ENCODE measurements at places on chromosomes 11 and 22.
A peak's percentile ranks its signal among the peaks of the same experiment; 100 is the strongest.

DNA sequence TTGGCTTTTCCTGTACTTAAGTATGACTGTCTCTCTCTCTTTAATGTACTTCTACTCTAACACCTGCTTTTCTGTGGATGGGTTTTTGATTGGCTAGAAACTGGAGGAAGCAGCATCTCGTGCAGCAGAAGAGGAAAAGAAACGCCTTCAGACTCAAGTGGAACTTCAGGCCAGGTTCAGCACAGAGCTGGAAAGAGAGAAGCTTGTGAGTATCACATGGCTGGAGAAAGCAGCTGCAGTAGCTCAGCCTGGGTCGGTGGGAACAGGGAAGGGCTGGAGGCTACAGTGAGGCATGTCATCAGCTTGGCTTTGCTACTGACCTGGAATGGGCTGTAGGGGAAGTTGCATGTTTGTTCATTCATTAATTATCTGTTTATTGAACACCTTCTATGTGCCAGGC, 74.2 kb downstream of the SWAP70 start:
- no peak for DNase-seq

DNA sequence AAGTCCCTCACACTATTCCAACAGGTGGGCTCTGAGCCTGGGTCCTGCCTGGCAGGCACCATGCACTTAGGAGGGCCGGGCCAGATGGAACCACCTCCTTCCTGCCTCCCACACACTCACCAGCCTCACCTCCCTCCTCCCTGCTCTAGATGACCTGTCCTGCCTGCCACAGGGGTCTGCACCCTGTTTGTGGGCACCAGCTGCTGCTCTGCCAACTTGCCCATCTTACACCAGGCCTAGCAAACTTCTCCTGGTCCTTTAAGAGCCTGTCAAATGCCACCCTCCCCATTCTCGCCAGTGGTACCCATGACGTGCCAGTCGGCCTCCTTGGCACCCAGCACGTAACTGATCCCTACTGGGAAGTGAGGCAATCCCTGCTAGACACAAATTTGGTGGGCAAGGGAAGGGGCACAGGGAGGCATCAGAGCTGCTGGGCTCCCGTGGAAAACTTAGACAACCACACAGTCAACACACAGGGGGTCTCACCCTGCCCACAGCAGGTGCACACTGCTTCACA, 3.1 kb downstream of the MOB2 start:
- no peak for DNase-seq

DNA sequence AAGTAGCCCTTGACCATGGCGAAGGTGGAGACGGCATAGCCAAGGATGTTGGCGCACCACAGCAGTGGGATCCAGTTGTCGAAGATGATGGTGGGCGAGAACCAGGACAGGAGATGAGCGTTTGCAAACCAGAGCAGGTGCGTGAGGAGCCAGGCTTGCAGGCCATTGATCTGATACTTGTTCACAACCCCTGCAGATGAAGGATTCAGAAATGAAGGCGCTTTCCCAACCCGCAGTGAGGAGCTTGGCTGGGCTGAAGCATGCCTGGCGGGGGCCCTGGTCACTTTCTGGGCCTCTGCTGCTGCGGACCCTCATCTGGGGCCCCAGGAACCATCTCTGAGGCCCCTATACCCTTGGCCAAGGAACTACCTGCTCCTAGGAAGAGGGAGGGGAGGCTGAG, 6.9 kb downstream of the DHCR7 start:
- DNase-seq: no peak

- no peak for DNase-seq
Observed at GRCh38 chr11:86091566-86091965, 22.7 kb upstream of the PICALM start.

GRCh38 chr11:7595016-7595866, 78.1 kb downstream of the CYB5R2 start:
- DNase-seq: no peak

- DNase-seq: peak; percentile 83
Observed at GRCh38 chr11:15412054-15412453, 297.3 kb downstream of the INSC start.

GRCh38 chr11:117175104-117175503, 3.4 kb upstream of the SIDT2 start:
- DNase-seq: no peak

DNA sequence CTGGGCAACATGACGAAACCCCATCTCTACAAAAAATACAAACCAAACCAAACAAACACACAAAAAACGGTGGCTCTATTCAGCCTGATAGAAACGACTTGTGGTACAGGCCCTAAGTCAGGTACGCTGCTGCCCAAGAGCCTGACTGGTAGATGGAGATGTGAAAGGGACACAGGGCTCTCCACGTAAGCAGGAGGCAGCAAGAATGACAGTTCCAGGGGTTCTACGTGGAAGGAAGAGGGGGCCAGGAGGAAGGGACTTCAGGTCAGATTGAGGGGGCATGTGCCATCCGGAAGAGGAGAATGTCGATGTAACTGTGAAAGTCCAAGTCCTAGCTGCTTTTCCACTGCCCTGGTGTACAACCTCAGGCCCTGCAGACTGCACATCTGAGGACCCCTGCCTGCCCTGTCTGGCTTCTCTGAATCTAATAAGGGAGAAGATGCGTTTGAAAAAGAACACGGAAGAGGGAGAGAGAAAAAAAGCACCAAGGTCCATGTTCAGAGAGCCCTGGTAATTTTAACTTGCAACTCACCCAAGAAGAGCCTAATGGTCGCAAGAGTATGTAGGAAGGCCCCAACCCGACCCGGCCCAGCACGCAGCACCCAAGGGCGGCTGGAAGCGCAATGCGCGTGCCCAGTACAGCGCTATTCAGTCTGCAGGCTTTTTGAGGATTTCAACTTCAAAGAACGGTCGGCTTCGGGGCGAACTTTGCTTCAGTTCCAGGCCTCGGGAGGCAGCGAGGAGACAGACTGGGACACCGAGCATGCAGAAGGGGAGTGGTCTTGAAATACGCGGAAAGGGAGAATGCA, 909 bp upstream of the ZNRD2 start:
- DNase-seq: no peak

DNA sequence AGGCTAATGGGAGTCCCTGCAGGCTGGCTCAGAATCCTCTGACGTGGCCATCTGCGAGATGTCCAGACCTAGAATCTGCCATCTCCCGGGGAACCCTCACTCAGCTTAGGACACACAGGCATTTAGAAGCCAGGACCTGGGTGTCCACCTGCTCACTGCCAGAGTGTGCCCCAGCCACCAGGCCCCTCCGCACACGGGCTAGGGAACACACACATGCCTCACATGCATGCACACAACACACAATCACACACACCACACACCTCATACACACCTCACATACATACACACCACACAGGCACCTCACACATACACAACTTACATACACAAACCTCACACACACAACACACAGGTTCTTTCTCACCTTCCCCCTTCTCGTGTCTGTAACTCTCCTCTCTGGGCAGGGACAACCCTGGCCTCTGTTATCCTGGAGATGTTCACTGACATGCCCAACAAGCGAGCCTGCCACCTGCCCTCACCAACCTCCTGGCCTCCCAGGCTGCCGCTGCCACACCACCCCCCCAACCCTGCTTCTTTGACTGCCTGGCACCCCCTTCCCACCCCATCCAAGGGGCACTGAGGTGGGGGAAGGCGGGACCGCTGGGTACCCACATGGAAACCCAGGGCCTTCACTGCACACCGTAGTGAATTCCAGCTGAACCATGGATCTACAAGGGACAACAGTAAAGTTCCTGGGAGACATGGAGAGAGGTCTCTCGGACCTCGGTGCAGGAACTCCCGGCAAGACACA, 38.1 kb downstream of the GNB1L start:
- DNase-seq: no peak

DNA sequence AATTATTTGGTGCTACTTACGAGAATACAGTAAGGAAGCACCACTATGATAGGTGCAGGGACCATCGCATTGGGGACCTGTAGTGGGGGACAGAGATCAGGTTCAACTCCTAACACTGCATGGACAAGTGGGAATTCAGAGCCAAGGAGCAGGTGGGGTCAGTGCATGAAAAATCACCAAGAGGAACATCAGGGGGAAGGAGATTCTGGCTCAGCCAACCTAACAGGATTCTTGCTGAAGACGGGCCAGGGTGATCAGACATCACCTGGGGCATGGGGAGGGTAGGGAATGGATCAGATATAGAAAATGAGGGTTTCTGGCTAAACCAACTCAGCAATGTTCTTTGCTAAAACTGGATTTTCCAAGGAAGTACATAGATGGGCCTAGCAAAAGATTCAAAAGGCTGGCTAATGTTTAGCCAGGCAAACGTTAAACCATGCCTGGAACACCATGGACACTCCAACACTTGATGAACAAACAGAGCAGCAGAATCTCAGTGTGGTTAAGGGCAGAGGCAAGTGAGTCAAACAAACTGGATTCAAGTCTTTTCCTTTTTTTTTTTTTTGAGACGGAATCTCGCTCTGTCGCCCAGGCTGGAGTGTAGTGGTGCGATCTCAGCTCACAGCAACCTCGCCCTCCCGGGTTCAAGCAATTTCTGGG, 70.0 kb downstream of the MICAL3 start:
- DNase-seq: no peak

DNA sequence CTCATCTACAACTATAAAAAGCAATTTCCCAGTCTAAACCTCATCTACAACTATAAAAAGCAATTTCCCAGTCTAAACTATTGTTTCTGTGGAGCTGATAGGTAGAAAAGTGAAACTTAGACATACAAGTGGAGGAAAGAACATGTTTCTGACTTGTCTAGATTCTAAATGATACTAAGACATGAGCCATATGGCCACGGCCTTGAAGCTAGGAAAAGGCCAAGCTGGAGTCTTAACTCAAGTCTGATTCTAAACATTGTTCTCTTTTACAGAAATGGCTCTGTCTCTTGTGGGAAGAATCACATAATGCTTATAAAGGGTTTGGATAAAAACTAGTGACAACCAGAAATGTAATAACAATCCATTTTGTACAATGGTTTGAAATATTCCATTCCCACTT, 43.8 kb upstream of the LARGE1 start:
- DNase-seq: no peak

DNA sequence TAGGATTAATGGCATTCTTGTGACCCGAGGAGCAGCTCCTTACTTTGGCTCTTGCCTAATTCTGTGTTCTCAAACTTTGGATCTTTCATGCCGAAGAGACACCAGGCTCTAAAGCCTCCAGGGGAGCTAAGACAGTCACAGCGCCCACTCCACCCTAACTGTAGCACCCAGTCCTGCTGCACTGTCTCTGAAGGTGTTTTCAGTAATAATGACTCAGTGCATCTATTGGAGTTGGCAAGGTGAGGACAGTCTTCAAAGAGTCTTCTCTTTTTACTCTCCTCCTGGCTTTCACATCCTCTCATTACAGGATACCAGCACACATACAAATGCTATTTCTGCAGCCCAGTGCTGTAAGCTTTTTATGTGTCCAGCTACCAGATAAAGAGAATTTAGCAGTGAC, 69.4 kb downstream of the PPFIBP2 start:
- no peak for DNase-seq

DNA sequence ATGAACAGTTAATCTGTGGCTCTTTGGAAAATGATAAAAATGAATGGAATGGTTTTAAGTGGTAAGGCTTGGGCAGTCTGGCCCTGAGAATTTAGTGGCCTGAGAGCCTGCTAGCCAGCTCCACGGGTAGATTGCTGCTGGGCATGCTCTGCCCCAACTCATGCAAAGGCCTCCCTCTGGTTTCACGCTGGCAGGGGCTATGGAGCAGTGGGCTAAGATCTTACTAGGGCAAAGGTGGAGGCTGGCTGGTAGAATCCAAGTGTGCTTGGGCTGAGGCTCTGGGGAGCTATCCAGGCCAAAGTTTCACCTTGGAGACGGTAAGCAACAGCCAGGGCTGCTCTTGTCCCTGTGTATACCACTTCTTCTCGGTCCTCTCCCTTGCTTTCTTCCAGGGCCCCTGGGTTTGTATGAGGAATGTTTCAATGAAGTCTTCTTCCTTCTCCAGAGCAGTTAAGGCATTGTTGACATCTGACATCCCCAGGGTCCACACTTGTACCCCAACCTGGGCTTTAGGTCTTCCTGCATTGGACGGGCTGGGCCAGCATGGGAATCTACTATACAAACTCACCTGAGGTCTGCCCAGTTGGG, 27.4 kb downstream of the UBE2L3 start:
- DNase-seq: no peak

- no peak for DNase-seq
Observed at GRCh38 chr11:61021661-61022212, 50.3 kb downstream of the CD6 start.

DNA sequence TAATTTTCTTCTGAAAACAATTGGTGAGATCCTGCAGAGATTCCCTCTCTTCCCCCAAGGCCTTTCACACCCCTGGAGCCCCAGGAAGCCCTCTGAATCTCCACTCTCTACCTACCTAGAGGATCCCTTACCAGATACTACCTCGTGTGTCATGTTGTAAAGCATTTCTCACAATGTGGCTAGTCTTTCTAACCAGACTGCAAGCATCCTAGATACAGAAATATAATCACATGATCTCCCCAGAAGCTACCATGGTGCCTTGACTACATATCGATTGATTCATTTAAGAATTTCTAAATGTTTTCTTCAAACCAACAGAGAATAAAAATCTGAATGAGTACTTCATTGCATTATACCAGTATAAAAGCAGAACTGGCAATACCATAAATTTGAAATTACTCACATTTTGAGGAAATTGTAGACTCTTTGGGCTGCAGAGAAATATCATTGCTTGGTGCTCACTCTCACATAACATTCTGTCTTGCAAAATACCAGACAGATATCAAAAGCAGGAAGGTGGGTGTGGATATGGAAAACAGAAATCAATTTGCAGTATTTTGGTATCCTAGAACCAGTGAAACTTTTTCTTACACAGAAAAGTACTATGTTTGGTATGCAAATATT, 113.5 kb downstream of the MAML2 start:
- DNase-seq: no peak

DNA sequence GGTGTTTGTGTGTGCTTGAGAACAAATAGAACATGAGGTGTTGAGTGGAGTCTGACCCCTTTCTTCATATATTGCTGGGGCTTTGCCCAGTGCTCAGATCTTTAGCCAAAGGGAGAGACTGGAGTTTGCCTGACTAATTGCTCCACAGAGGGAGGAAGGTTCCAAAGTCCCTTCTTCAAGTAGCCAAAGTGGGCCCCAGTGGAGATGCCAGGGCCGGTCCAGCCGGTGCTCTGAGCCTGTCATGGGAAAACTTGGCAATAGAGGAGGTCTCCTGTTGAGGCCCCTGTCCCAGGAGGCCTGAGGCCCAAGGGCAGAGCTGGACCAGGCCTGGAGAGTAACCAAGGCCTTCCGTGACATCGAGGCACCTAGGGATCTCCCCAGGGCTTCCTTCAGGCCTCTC, 112.3 kb downstream of the DSCAML1 start:
- no peak for DNase-seq

- DNase-seq: no peak
Observed at GRCh38 chr22:32800158-32800882, 1.2 kb upstream of the TIMP3 start.
